Ascending aorta (tissue), 2 donors: ENCODE measurements at places on chromosomes 7 and 10.

DNA sequence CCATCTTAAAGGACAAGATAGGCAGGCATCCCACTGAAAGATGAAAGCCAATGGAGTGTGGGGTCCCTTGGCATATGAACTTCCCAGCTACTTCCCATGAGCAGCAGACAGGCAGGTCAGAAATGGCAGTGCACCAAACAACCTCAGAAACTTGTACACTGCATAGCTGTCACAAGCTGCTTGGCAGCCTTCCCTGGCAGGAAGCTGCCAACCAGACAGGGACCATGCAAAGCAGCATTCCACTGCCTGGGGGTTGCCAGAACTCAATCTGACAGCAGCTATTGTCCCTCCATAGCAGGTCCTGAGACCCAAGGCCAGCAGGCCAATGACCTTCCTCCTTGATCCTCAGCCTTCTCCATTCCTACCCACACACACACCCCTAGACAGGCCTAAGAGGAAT is 139.5 kb downstream of the PLCE1 start:
- no peak for DNase-seq

DNA sequence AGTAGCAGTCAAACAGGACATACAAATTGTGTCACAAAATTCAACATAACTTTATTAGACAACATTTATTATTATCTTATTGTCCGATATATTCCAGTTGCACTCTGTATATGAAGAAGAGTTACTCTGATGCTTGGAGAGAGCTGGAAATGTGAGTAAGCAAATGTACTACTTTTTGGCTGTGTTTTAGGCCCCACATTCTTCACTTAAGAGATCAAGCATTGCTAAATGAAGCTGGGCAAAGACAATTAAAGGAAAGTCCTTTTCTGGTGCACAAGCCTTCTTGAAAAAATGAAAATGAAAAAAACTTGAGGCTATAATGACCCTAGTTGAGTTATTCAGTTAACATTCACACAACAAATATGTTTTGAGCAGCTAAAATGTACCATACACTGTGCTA is 26.1 kb downstream of the MYPN start:
- no peak for DNase-seq

- DNase-seq = peak; percentile 41
These were observed 370.1 kb downstream of the PRPF18 start for GRCh38 chr10:13956826-13957225.

DNA sequence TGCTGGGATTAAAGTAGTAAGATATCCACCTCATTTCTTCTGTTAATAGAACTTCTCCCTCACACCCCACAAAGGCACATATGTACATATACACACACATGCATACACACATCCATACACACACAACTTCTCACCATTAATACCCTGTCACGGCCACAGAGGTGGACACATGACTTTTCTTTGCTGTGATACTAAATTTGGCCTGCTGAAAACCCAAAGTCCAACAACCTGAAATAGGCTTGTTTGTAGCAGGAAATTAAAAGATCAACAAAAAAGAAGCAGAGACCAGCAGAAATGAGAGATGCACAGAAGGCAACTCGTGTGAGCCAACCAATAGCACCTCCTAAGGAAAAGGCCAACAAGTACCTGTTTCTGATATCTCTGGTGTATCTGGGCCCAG is 128.7 kb upstream of the PCGF5 start:
- DNase-seq = peak; percentile 27

- DNase-seq = no peak
These were observed 220.0 kb downstream of the ARHGAP21 start for GRCh38 chr10:24503461-24504320.

DNA sequence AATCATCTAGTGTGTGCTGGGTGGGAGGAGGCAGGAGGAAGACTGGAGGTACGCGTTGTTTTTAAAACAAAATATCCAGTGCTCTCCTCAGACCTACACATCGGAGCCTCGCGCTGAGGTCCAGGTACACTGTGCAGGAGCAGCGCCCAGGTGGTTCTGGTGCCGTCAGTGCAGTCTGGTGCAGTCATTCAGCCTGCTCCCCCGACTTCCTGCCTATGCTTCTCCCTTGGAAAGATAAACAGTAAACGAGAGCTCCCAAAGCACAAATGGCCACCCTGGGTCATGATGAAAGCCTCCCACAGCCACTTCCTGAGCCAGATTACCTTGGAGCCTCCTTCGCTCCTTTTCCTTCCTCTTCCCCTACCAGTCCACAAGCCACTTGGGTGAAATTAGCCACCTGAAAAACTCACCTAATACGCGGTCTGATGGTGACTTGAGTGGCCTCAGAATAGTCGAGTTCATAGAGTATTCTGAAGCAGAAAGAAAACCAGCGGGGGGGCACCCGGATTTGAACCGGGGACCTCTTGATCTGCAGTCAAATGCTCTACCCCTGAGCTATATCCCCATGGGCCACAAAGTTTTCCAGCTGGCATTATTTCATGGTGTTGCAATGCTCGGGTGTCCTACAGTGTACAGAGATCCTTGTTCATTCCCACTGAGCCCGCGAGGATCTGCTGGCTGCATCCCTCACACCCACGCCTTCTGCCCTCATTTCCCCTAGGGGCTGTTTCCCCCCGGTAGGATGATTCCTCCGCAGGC is 82.5 kb downstream of the ZNF467 start:
- DNase-seq = no peak

GRCh38 chr7:151631570-151631952 is 111.9 kb upstream of the RHEB start:
- DNase-seq = no peak

DNA sequence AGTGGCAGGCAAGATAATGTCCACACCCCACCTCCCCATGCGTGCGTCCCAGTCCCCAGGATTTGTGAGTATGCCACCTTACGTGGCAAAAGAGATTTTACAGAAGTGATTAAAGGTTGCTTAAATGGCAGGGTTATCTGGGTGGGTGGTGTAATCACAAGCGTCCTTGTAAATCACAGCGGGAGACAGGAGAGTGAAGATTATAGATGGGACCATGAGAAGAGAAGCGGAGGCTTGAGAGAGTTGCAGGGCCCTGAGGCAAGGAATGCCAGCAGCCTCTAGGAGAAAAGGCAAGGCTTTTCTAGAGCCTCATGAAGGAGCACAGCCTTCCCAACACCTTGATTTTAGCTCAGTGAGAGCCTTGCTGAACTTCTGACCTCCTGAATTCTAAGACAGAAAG is 10.2 kb downstream of the ZRANB1 start:
- no peak for DNase-seq

DNA sequence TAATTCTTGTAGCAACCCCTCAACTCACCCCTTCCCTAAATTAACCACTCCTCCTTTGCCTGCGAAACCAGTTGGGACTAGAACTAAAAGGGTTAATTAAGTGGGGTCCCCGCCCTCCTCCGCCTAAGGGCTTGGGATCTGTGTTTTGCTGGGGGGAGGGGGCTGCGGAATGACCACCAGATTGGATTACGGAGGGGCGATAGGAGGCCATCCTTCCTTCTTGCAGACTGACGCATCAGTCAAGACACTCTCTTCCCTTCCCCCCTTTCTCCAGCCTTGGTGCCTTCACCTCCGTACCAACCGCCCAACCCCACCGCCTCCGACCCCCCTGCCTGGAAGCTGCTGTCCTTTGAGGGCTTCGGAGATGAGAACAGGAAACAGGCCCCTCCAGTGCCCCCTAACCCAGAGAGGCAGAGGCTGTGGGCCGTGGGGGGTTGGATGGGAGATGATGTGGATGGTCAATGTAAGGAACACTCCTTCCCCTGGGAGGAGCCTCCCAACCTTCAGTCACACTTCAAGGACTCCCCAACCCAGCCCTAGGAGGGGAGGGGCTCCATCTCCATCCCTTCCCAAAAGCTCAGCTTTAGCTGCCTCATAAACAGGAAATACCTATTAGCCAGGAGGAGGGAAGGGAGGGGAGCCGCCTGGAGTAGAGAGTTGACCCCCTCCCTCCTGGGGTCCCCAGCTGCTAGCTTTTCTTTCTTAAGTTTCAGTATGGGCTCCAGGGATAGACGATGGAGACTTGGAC is 997 bp upstream of the LDB1 start:
- peak; percentile 88 for DNase-seq

GRCh38 chr7:94623820-94624219 is 32.1 kb downstream of the SGCE start:
- DNase-seq = no peak

DNA sequence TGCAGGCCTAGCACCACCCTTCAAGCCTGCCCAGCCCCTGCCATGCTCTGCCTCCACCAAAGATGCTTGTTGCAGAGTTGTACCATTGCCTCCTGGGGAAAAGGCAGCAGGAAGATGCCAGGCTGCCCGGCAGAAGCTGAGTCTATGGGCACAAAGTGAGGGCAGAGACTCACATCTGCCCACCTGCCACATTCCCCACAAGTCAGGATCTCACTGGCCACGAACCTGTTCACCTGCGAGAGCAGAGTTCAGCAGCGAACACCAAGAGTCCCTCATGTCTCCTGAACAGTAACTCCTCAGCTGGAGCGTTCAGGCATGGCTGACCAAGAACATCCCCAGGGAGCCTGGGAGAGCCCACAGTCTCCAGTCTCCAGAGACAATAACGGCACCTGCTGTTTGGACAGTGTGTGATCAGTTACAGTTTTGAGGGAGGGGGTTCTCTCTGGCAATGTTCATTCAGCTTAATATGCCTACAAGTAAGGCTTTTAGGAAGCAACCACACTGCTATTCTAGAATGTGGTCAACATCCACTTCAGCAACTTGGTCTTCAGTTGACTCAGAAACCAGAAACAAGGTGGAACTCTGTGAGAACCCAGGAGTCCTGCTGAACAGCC is 78.5 kb downstream of the GRID1 start:
- DNase-seq = no peak

DNA sequence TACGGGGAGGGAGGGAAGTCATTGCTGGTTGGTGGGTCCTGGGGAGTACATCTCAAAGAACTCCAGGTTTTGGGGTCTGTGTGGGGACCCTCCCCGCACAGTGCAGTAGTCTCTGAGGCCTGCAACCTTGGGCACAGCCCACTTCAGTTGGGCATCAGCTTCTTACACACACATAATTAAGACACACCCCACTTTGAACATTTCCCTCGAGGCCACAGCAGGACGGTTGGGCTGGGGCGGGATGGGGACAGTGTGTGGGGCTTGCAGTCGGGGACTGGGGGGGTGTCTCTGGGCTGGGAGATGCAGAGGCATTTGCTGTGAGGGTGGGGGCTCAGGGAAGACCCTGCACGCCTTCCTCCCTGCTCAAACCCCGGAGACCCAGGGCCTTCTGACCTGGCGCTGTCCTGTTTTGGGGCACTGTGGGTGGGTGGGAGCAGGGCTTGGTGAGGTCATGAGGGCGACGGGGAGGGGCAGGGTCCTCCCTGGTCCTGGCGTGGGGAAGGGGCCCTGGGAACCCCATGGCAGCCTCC is 1.3 kb downstream of the LFNG start:
- DNase-seq = no peak

DNA sequence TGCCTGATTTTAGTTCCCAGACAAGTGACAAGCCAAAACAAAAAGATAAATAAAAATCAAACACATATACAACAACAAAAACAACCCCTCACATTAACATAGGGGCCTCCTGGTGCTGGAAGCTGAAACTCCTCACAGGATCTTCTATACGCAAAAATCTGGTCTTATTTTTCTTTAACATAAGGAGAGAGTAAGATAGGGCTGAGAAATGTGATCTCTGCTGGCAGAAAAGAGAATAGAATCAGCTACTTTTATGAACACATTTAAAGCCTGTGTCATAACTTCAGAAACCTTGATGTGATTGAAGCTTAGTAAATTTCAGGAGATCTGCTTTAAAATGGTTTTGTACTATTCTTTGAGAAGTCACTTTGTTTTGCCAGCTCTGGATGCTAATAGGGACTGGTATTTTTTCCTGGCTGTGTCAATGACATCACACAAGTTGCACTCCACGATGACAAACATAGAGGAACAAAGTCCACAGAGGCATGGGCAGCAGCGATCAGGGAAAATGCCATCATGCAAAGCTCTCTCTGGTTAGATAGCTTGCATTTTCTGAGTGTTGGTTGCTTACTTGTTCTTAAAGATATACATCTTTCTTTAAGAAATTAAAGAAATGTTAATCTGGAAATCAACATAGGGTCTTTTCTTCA is 176.6 kb upstream of the SP4 start:
- DNase-seq = no peak

- no peak for DNase-seq
These were observed 208.2 kb upstream of the INHBA start for GRCh38 chr7:41910940-41911600.

GRCh38 chr7:17600340-17600752 is 301.9 kb downstream of the AHR start:
- no peak for DNase-seq

GRCh38 chr7:29385214-29385814 is 178.3 kb upstream of the PRR15 start:
- DNase-seq = no peak

- no peak for DNase-seq
These were observed 11.5 kb upstream of the GPER1 start for GRCh38 chr7:1076184-1077072.

- DNase-seq = no peak
These were observed 576.5 kb downstream of the PTPRN2 start for GRCh38 chr7:158010961-158011693.

GRCh38 chr10:117731121-117731791 is 188.7 kb downstream of the EMX2 start:
- DNase-seq = no peak

- no peak for DNase-seq
These were observed 596.8 kb downstream of the PTPRN2 start for GRCh38 chr7:157990881-157991250.

GRCh38 chr7:100141555-100141949 is 7.2 kb upstream of the LAMTOR4 start:
- DNase-seq = no peak

DNA sequence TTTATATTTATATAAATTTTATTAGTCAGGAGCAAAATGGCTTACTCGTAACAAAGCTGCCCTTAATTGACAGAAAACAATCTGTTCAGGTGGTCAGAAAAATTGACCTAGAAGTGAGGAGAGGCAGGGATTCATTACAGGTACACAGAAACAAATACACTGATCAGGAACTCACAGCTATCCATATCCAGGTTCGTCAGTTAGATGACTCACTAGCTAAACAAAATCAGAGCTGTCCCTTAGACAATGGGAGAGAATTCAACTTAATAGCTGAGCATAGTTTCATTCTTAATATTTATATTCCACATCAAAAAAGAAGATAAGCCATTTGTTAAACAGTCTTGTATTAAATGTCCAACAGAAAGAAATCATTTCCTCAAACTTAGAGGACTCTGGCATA is 41.7 kb downstream of the HYCC1 start:
- DNase-seq = no peak

DNA sequence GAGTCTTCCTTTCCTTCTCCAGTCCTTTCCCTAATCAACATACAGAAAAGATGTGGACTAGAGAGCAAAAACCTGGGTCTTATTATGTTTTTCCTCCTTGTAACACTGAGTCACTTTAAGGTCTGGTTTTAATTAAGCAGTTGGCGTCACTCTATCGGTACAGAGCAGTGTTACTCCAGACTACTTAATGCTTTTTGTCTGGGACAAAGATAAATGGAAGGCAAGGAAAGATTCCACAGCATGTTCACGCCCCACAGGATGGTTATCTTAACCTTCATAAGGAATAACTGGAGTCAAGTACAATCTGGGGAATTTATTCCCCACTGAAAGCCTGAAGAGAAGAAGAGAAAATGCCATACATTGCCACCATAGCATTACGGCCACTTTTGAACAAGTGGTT is 145.7 kb downstream of the ELAPOR2 start:
- no peak for DNase-seq

GRCh38 chr7:130695840-130696239 is 9.5 kb upstream of the TSGA13 start:
- DNase-seq = no peak
